Iris pigment epithelial cell (primary cell): ENCODE measurements at places on chromosomes 12 and 14.

GRCh38 chr12:25828188-25828587 is 130.3 kb upstream of the RASSF8 start:
- no peak for DNase-seq

- DNase-seq, result peak; percentile 82
These were observed 31.9 kb downstream of the CEP83 start for GRCh38 chr12:94427501-94428381.

DNA sequence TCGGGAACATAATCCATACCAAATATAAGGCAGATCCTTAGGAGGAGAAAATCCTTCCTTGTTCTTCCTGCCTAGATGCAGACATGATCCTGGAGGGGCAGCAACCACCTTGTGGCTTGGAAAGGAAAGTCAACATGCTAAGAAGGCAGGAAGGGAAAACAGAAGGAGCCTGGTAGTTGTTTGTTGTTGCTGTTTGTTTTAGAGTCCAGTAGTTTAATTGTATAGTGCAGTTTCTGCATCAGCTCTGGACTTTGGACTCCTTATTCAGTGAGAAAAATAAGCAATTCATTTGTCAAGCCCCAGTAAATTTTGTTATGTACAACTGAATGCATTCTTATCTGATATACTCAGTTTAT is 45.7 kb upstream of the APPL2 start:
- DNase-seq, result no peak

- no peak for DNase-seq
These were observed 181.4 kb downstream of the TRHDE start for GRCh38 chr12:72453550-72453949.

GRCh38 chr14:29463727-29464395 is 463.8 kb downstream of the PRKD1 start:
- peak; percentile 45 for DNase-seq

DNA sequence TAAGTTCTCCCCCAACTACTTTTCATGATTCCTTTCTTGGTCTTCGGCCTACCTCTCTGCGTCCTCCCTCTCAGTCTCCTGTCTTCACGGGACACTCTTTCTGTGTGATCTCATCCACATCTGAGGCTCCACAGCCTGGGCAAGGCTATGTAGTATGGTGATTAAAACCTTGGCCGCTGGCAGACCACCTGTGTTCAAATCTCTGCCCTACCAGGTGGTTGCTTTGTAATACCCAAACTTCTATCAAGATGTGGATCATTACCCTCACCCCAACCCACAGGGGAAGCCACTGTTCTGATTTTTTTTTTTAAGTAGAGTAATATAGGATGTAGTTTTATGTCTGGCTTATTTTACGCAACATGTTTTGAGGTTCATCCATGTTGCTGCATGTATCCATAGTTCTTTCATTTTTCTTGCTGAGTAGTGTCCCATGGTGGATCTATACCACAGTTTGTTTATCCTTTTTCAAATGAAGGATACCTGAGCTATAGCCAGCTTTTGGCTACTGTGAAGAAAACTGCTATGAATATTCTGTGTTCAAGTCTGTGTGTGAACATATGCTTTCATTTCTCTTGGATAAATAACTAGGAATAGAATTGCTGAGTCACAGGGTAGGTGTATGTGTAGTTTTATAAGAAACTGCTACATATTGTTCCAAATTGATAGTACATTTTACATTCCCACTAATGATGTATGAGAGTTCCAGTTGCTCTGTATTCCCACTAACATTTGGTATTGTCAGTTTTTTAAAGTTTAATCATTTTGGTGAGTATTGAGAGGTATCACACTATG is 8.3 kb upstream of the STAT6 start:
- no peak for DNase-seq

- peak; percentile 78 for DNase-seq
These were observed 83.0 kb upstream of the ZDHHC17 start for GRCh38 chr12:76680940-76681339.

- no peak for DNase-seq
These were observed 909.1 kb downstream of the TRHDE start for GRCh38 chr12:73181244-73181643.

DNA sequence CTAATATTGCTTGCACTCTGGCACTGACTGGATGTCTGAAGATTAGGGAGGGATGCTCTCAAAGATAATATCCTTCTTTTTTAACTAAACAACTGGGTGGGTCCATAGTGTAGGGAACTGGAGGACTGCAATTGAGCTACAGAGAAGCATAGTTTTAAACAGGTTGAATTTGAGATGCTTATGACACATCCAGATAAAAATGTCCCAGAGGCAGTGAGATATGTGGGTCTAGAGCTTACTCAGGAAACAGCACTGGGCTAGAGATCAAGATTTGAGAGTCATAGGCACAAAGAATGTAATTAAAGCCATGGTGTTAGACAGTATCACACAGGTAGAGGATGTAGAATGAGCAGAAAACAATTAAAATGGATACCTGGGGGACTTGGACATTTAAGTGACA is 198.4 kb downstream of the NELL2 start:
- no peak for DNase-seq

GRCh38 chr14:87851190-87851589 is 141.8 kb downstream of the GALC start:
- DNase-seq, result no peak

DNA sequence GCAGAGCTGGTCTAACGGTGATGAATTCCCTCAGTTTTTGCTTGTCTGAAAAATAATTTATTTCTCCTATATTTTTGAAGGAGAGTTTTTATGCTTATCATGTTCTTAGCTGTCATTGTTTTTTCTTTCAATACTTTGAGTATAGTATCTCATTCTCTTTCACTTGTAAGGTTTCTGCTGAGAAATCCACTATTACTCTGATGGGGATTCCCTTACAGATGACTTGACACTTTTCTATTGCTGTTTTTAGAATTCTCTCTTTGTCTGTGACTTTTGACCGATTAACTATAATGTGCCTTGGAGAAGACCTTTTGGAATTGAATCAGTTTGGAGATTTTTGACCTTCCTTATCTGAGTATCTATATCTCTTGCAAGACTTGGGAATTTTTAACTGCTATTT is 139.6 kb downstream of the PRKD1 start:
- no peak for DNase-seq

DNA sequence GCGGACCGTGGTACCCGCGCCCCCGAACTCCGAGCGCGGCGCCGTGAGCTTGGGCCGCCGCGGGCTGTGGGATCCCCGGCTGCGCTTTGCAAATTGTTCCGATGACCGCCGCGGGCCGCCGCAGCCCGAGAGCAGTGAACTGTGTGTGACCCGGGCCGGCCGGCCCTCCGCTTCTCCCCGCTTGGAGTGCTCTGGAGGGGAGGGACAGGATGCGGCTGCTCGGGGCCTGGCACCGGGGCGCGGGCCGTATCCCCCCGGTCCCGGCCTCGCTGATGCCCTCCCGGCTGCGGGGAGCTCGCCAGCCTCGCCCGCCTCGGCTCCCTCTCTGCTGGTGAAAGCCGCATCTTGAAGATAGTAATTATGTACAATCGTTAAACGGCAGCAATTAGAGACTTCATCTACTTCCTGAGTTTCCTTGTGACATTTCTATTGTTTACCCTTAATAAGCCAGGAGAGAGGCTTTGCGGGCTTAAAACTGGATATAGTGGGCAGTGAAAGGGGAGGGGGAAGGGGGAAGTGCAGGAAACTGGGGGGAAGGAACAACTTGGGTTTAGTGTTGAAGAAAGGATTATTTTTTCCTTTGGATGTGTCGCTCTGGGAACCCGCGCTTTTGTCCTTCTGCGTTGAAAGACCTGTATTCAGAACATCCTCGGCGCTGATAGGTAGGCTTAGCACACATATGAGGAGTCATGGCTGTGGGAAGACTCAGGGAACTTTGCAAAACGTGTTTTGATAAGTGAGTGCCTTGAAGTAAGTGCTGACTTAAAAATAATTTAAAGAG is 1.2 kb downstream of the PELI2 start:
- DNase-seq, result peak; percentile 49

GRCh38 chr12:6843118-6843902 is 2.6 kb downstream of the GNB3 start:
- DNase-seq, result no peak

GRCh38 chr14:31487886-31488285 is at the start of gene GPR33:
GPR33 (minus strand) TSS chr14:31488039; CDS start chr14:31483965, 4,074 bp downstream.
- no peak for DNase-seq

DNA sequence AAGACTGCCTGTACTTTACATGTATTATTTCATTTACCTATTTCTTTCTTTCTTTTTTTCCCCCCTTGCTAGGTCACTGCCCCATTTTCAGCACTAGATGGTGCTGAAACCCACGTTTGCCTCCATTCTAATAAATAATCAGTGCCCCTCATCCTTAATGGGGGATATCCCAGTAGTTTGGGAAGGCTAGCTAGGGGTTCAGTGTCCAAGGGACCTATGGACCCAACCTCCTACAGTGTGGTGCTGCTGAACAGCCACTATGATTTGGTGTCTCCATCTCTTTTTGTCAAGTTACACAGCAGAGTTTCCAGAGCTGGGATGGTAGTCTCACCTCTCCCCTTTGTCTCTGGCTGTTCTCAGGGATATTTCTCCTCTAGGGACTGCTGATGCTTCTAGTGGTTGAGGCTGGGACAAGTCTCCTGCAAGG is 6.5 kb upstream of the HCFC2 start:
- DNase-seq, result no peak

- DNase-seq, result no peak
These were observed 82.8 kb upstream of the BCL2L14 start for GRCh38 chr12:11987901-11988300.

GRCh38 chr12:82279536-82280058 is 78.6 kb downstream of the CCDC59 start:
- no peak for DNase-seq

GRCh38 chr12:58608711-58609110 is 311.6 kb downstream of the LRIG3 start:
- DNase-seq, result peak; percentile 35

GRCh38 chr14:22479132-22479531 is 109.9 kb downstream of the DAD1 start:
- no peak for DNase-seq

DNA sequence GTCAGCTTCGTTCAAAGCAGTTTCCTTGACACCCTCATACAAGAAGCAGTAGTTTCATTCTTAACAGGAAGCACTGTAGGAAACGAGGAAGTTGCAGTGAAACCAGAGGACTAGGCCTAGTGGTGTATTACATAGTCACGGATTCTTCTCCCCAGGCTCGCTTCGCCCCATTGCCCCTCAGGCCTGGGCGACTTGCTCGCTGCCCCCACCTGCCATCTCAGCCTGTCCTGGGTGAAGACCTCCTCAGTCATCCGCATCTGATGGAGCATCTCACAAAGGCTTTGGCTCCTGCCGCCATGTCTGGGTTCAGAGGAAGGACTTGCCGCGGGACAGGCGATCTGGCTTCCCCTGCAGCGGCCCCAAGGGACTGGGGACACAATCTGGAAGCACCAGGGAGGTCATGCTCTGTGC is 93.5 kb downstream of the LMNTD1 start:
- no peak for DNase-seq

DNA sequence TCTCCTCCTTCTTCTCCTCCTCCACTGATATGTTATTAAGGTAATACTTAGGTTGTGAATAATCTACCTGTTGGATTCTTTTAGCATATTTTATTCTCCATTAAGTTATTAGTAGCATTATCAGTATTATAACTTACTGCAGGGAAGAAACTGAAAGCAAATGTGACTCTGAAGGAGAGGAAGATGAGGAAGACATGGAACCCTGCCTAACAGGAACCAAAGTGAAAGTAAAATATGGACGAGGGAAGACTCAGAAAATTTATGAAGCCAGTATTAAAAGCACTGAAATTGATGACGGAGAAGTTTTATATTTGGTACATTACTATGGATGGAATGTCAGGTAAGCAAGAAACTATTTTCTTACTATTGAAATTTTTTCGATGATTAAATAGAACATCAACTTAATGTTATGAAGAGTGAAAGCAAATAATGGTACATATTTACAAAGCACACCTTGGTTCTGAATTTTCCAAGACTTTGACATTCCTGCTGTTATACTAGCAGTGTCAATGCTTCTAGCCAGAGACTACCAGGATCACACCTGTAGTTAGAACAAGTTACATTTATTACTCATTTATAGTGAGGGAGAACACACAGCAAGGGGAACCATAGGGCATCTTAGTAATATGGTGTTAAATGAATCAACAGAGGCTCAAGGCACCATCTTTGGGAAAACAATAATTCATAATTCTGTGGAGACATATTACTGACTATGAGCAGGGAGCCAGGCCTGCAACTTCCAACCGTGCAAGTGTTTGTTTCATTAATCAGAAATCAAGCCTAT is 42.0 kb upstream of the TOMM20L start:
- DNase-seq, result peak; percentile 3

DNA sequence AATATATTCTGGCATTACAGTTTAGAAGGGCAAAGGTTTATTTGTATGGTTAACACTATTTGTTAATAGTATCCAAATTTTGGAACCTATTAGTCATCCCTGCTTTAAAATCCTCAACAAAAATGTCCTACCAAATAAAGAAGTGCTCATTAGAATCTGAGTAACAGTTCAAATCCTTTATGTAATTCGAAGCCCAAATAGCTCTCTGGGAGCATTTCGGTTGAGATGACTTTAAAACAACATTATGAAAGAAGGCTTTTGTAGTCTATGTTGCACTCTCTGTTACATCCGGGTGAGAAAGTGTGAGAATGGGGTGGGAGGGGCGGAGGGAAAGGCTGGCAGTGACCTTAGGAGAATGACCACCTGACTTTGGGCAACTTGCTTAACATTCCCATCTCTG is 59.7 kb downstream of the SLC38A1 start:
- peak; percentile 67 for DNase-seq

GRCh38 chr14:50083467-50084337 is 32.7 kb downstream of the VCPKMT start:
- DNase-seq, result no peak

GRCh38 chr12:47361389-47362021 is 281.7 kb upstream of the AMIGO2 start:
- DNase-seq, result no peak

GRCh38 chr12:113056631-113057488 is at the start of gene DTX1:
DTX1 (plus strand) TSS chr12:113056730; CDS start chr12:113058193, 1,463 bp downstream.
- DNase-seq, result no peak

DNA sequence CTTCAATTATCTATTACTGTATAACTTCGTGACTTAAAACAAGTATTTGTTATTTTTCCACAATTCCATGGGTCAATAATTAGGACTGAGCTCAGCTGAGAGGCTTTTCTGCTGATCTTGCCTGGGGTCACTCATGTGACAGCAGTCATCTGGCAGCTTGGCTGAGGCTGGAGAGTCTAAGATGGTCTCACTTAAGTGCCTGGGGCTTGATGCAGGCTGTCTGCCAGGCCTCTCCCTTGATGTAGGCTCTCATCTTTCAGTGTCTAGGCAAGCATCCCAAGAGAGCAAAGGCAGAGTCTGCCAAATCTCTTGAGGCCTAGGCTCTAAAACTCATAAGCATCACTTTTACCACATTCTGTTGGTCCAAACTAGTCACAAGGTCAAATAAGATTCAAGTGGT is 93.2 kb downstream of the NKX2-1 start:
- no peak for DNase-seq

GRCh38 chr14:20956376-20956976 is 1.2 kb downstream of the RNASE2 start:
- DNase-seq, result no peak

DNA sequence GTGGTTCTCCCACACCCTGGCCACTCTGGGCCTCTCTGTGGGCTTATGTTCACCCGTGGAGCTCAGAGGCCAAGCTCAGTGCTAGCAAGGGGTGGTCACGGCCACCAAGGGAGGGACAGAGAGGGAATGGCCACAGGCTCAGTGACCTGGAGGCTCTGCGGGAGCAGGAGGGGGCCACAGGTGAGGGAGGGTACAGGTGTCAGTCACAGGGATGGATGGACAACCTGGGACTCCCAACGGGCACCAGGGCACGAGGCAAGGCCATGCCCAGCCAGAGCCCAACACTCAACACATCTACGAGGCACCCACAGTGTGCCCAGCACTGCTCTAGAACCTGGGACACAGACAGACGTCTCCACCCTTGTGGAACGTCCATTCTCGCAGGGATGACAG is 11.3 kb downstream of the NCOR2 start:
- DNase-seq, result no peak

- no peak for DNase-seq
These were observed 186.0 kb downstream of the PAH start for GRCh38 chr12:102730996-102731395.
